ENCODE measurements at places on chromosomes 2 and 18. TPM values are rescaled to one million over a fixed set of nuclear protein-coding genes. Genes with fewer than 3 reads are reported as not detected.

DNA sequence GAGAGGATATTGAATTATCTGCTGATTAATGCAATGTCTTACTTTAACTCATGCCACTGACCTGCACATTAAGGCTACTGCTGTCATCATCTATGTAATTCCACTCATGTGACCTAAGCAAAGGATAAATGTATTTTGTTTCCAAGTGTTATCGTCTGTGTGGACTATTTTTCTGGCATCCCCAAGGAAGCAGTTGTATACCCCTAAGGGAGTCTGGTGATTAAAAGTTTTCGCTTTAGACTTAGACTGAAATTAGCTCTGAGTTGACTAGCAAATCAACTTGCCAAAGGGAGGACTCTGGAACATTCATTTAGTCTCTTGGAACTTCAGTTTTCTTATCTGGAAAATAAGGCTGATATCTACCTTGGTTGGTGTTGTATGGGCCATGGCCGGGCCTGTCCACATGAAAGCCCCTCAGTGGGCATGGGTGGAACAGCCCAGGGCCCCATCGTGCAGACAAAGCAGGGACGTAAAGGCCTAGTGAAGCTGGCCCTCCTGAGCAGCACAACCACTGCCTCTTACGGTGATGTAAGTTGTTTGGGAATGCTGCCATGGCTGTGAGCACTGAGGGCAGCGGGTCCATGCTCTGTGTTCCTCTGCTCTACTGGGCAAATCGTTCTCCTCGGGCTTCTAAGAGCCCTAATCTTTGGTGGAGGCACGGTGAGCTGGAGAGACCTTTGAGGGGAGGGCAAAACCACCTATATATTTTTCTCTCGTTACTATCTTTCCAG, 144.4 kb upstream of the RNF152 start:
- H3K27ac ChIP-seq = no peak overlapping the region
- H3K4me3 ChIP-seq = no peak overlapping the region
- DNase-seq = no peak
- H3K4me1 ChIP-seq = peaks cover 23% of the 10 kb centered on the region
- H3K27me3 ChIP-seq = no peaks in the 10 kb centered on the region

DNA sequence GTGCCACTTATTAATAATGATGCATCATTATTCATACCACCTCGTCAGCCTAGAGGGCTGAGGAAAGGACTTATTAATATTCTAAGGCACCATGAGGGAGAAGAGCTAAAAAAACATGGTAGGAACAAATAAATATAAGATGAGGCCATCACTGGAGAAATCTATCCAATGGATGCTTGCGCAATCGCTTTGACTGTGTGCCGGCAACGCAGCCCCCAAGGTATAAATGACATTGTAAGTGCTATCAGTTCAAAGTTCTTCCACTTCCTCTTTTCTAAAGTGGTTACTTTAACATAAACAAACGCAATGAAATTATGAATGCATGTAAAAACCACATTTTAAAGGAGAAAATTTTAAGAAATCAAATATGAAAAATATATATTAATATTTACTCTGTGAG, 164.6 kb downstream of the EIPR1 start:
- H3K4me1 ChIP-seq = no peaks in the 10 kb centered on the region
- no peaks in the 10 kb centered on the region for H3K27me3 ChIP-seq
- H3K4me3 ChIP-seq = no peak overlapping the region
- DNase-seq = no peak
- H3K27ac ChIP-seq = no peak overlapping the region

DNA sequence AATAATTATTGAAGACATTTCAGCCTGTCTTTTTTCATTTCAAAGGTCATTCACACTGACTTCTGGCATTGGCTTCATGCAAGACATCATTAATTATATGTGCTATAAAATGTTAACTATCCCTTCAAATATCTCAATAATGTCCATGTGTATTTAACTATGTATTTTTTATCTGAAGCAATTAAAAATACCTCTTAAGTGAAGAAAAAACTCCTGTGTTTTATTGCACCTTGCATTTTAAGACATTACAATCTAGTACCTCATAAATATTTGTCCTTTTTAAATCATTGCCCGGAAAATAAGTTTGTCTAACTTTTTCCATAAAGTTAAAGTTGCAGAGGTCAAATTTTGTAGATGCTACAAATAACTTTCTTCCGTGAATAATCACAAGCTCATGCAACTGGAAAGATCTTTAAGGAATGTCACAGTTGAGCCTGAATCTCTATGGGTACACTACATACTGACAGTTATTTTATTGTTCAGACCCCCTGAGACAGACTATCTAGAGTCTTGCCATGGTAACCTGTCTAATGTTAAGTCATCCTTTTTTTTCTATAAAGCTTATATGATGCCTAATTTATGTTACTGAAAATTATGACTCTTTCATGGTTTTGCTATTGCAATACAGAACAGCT, 38.4 kb upstream of the COBLL1 start:
- H3K27me3 ChIP-seq = no peaks in the 10 kb centered on the region
- no peaks in the 10 kb centered on the region for H3K36me3 ChIP-seq
- no peak overlapping the region for H3K27ac ChIP-seq
- peaks cover 36% of the 10 kb centered on the region for H3K4me1 ChIP-seq
- DNase-seq = no peak
- no peak overlapping the region for H3K4me3 ChIP-seq

Gene IL1F10
- total RNA-seq = not detected

- H3K27ac ChIP-seq = no peak overlapping the region
- H3K4me3 ChIP-seq = no peak overlapping the region
- H3K4me1 ChIP-seq = peaks cover 13% of the 10 kb centered on the region
Observed at GRCh38 chr18:72871091-72871490, 3.3 kb upstream of the NETO1 start.

Gene LYPD6B
- total RNA-seq = 0.36 TPM

- H3K4me3 ChIP-seq = no peak overlapping the region
Observed at GRCh38 chr18:69353023-69353422, 47.7 kb upstream of the DOK6 start.

- peaks cover 13% of the 10 kb centered on the region for H3K4me1 ChIP-seq
- no peaks in the 10 kb centered on the region for H3K36me3 ChIP-seq
- peaks cover 2% of the 10 kb centered on the region for H3K27me3 ChIP-seq
- no peak overlapping the region for H3K4me3 ChIP-seq
- DNase-seq = no peak
- H3K27ac ChIP-seq = no peak overlapping the region
Observed at GRCh38 chr2:42169874-42170521, 845 bp downstream of the EML4 start.

GRCh38 chr2:158663796-158664195, 131.3 kb upstream of the DAPL1 start:
- no peak overlapping the region for H3K27ac ChIP-seq
- H3K36me3 ChIP-seq = peaks cover 18% of the 10 kb centered on the region
- DNase-seq = no peak

- H3K36me3 ChIP-seq = peaks cover 4% of the 10 kb centered on the region
- peak; percentile 80 for DNase-seq
- H3K27ac ChIP-seq = no peak overlapping the region
- peaks cover 5% of the 10 kb centered on the region for H3K4me1 ChIP-seq
- peaks cover 71% of the 10 kb centered on the region for H3K27me3 ChIP-seq
Observed at GRCh38 chr2:218880859-218881594, 375 bp downstream of the WNT10A start.

Gene FTCDNL1
- 0.34 TPM for total RNA-seq

- H3K36me3 ChIP-seq = no peaks in the 10 kb centered on the region
- no peaks in the 10 kb centered on the region for H3K27me3 ChIP-seq
Observed at GRCh38 chr18:40917056-40917455, 1038.0 kb upstream of the PIK3C3 start.

DNA sequence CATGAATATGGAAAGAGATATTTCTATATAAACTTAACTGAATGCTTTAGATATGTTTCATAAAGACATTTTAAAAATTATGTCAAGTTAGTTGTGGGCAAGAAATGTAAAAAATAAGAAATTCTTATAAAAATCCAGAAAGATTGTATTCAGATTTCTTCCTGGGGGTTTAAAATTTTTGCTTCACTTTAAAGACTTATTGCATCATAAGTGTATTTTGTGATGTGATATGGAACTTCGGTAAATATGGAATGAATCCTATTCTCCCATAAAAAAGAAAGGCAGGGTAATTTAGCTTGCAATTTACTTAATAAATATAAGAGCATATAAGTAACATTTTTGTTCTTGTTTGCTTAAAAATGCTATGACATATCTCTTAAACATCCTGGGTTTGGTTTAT, 104.8 kb upstream of the CWC22 start:
- H3K27me3 ChIP-seq = no peaks in the 10 kb centered on the region
- DNase-seq = no peak
- H3K36me3 ChIP-seq = no peaks in the 10 kb centered on the region
- no peak overlapping the region for H3K27ac ChIP-seq

Gene DSG4
- total RNA-seq = not detected

Gene MYOM1
- 1.5 TPM for total RNA-seq

Gene CCDC150
- total RNA-seq = 3.6 TPM
